ENCODE measurements at places on chromosomes 2 and 18. TPM values are rescaled to one million over a fixed set of nuclear protein-coding genes. Genes with fewer than 3 reads are reported as not detected.

GRCh38 chr2:191105082-191105481 is 45.7 kb downstream of the STAT4 start:
- no peak for DNase-seq

Gene SCN3A
- total RNA-seq, result not detected

DNA sequence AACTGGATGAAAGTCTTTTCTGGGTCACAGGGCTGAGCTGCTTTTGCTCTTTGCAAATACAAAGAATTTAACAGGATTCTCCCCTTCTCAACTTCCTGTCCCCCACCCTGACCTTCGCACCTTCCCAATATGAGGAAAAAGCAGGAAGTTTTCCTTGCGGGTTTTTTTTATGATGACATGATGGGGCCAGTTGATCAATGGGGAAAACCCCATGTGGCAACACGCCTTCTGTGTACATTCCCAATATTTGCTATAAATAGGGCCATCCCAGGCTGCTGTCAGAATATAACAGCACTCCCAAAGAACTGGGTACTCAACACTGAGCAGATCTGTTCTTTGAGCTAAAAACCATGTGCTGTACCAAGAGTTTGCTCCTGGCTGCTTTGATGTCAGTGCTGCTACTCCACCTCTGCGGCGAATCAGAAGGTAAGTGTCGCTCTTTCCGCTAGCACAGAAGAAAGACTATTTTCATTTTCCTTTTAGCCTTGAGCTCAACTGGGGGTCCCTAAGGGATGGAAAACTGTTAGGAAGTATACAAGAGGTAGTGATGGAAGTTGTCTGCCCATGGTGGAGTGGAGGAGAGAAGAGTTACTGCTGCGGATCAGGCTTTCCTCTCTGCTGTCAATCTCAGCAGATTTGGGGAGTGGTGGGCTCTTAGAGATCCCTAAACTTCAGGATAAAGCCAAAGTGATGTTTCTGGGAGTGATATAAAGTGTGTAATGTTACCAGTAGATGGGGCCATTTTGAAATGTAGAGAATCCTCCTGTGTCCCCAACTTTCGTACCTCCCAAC is at the start of gene CCL20:
Gene CCL20, plus strand, starts transcription at position 281 of the 792 bp plus-strand sequence. Its CDS starts 70 bp downstream, at position 351.
- DNase-seq, result no peak

- DNase-seq, result peak; percentile 90
These were observed 16.3 kb downstream of the FOSL2 start for GRCh38 chr2:28408764-28409599.

Gene POTEF
- not detected for total RNA-seq

Gene CREG2
- not detected for total RNA-seq

DNA sequence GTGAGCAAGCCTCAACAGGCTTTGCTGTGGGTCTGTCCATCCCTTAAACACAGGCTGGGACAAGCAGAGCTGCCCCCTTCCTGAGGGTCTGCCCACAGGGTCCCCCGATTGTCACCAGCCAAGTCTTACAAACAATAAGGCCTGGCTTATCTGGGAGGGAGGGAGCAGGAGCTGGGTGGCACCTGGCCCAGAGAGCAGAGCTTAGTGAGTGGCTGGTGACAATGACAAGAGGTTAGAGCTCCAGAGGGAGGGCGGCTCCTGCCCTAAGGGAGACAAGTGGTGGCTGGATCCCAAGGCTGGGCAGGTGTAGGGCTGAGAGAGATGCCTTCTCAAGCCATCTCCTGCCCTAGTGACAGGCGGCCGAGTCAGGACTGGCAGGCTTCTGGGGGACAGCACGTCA is 125.5 kb downstream of the KLHL29 start:
- no peak for DNase-seq

DNA sequence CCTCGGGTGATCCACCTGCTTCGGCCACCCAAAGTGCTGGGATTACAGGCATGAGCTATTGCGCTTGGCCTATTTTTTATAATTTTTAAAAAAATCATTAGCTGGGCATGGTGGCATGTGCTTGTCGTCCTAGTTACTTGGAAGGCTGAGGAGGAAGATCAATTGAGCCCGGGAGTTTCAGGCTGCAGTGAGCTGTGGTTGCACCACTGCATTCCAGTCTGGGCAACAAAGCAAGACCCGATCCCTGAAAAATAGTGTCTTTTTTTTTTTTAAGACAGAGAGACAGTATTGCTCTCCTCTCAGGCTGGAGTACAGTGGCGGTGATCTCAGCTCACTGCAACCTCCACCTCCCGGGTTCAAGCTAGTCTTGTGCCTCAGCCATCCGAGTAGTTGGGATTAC is 4.8 kb downstream of the SSB start:
- no peak for DNase-seq

Gene KIF5C
- total RNA-seq, result 4.4 TPM

GRCh38 chr2:56416500-56417176 is 232.8 kb downstream of the CCDC85A start:
- DNase-seq, result no peak

DNA sequence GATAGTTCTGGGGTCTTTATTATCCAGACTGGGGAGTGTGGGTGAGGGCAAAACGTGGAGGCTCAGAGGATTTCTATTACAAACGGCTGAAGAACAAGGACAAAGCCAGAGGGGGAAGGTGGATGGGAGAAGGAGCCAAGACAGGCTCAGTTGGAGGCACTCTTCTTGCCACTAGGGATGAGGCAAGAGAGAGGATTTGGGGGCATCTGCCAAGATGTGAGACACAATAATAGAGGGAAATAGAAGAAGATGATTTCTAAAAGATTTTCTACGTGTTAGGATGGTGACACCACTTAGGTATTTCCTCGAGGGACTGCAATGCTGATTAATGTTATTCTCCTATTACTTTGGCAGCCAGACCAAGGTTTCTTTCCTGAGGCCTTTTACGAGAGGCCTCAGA is 71.8 kb downstream of the APOB start:
- no peak for DNase-seq

DNA sequence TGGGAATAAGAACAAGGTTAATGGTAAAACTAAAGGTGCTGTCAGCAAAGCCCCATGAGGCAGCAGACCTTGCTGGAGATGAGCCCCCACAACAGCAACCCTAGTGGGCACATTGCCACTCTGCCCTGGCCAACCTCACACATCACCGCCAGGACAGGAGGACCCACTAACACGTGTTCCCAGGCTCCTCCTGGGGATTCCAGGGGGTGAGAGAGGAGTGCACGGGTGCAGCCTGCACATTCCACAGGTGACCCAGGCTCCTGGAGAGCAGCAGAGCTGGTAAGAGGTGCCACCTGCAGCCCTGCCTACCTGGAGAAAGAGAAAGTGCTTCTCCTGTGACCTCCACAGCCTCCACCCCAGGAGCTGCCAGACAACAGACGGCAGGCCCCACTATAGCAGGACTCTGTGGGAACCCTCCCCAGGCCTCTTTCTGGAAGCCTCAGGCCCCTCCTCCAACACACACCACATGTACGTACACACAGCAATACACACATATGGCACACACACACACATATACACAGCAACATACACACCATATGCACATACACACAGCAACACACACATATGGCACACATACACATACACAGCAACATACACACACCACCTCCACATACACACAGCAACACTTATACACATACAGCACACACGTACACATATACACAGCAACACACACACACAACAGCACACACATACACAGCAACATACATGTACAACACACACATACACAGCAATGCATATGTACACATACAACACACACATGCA is 187.1 kb downstream of the GLI2 start:
- DNase-seq, result no peak

DNA sequence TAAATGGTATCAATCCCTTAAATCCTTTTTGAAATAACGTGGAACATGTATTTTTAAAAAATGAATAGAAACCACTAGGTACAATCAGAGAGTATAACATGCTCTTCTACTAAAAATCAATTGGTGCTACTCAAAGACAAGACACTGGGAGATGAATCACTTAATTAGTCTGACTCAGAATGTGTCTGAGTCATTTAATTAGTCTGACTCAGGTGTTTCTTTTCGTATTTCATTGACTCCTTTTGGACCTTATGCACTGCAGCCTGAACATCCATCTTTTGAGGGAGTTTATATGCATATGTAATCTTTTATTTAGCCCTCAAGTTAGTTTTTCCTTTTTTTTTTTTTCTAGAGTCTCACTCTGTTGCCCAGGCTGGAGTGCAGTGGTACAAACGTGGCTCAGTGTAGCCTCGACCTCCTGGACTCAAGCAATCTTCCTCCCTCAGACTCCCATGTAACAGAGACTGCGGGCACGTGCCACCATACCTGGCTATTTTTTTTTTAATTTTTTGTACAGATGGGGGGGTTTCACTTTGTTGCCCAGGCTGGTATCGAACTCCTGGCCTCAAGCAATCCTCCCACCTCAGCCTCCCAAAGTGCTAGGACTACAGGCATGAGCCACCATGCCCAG is 26.5 kb downstream of the PPP4R3B start:
- no peak for DNase-seq

DNA sequence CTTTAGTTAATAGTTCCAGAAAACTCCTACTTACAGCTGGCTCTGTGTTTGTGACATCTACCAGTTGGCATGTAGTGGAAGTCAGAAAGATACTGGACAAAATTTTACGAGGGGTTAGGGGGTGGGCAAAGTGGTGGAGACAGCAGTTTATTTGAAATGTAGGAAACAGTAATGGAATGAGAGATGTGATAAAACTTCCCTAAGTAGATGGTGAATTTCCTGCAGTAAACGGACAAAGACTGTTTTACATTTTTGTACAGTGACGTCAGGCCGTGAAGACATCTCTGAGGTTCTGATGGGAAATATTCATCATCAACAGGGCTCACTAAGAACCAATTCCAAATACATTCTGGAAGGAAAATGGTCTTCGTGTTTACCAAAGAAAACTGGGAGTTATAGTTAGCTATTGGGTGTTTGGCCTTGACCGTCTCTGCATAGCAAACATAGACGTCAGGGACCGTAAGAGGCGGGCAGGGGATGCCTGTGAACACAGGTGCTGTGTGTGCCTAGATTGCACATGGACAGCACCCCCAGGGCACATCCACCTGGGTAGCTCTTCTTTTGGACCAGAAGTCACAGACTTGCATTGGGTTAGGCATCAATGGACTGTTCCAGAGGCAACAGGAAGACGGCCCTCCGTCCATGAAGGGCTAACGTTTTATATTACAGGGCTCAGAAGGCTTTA is 131.5 kb downstream of the ZNF516 start:
- no peak for DNase-seq

Gene SULT1C2
- total RNA-seq, result not detected

DNA sequence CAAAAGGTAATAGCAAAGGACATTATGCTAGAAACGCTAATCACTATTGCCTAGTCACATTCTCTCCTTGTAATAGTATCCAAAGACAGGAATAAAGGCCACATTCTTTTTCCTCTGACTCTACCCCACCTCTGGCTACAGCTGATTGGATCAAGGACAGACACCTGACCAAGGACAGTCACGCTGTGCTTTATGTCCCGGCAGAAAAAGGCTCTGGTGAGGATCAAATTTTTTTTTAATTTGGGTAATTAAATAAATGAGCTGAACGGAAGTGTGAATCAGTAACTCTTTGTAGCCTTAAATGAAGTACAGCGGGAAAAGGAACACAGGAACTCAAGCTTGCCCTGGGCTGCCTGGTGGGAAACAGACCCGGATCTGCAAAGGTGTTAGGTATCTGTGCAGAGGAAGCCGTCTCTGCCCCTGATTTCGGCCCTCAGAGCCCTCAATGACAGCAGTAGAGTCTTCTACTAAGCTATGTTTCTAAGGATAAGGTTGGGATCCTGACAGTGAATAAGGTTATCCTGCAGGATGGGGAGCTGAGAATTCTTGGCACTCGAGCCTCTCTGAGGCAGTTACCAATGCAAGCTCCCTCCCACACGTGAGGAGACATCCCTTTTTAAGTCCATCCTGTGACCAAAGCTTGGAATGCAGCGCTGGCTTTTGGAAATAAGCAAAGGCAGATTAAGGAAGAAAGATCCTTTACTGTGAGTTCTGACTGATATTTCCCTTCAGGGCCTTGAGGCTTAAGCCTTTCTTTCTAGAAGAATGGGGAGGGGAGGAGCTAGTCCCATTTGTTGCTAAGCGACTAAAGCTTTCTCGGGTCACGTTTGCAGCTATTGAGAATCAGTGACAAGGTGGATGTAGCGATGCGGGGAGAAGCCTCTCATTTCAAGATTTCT is 37.8 kb upstream of the IKZF2 start:
- DNase-seq, result no peak

DNA sequence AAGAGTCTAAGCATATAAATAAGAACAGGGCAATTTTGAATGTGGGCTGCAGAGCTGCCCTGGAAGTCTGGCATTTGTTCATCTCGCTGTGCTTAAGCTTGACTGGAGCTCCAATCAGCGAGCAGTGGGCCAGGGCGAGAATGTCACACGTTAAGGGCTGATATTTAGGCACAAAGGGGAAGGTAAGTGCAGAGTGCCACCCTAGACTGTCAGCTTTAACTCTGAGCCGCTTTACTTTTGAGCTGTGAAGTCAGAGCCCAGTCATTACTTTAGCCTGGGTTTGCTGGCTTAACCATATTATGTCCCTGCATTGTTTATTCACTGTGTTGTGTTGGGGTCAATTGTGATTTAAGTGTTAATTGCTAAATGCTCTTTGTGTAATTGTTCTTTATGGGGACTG is 236.1 kb upstream of the SIX3 start:
- DNase-seq, result no peak

Gene CASP10
- total RNA-seq, result 40.7 TPM

Gene LRATD1
- not detected for total RNA-seq

Gene RNF181
- total RNA-seq, result 104 TPM

GRCh38 chr18:56501896-56502295 is 136.5 kb downstream of the TXNL1 start:
- no peak for DNase-seq

Gene NEB
- 0.31 TPM for total RNA-seq

Gene DTNA
- total RNA-seq, result not detected

DNA sequence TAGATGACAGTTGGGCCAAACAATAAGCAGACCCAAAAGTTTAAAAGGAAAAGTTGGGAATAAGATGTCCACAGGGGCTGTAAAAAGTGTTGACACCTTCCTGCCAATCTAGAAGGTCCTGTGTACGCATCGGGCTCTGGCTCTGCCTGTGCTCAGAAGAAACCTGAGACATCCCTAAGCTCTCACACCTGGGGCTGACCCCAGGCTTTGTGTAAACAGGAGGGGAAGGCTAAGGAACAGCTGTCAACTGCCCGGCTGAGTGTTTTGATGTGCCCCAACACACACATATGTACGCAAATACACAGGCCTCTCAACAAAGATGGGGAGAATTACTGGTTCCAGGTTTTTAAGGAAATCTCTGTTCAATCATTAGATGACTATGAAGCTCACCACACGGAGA is 59.5 kb downstream of the TMEM131 start:
- DNase-seq, result no peak

- no peak for DNase-seq
These were observed 970.6 kb upstream of the ACVR2A start for GRCh38 chr2:146874260-146874658.

Gene MEIS1
- total RNA-seq, result not detected

Gene B3GNT7
- 0.26 TPM for total RNA-seq

GRCh38 chr2:166163775-166164174 is 36.0 kb upstream of the SCN1A start:
- no peak for DNase-seq

- DNase-seq, result no peak
These were observed 3.1 kb downstream of the NFE2L2 start for GRCh38 chr2:177261116-177262060.

- DNase-seq, result no peak
These were observed 18.7 kb downstream of the EDAR start for GRCh38 chr2:108970369-108970768.

GRCh38 chr2:99279969-99280695 is 20.9 kb downstream of the LYG1 start:
- no peak for DNase-seq

- no peak for DNase-seq
These were observed 24.7 kb upstream of the COLEC12 start for GRCh38 chr18:525036-525797.

- DNase-seq, result no peak
These were observed 95.4 kb downstream of the GLI2 start for GRCh38 chr2:120831086-120831485.

Gene RESP18
- not detected for total RNA-seq

Gene HMSD
- 0.26 TPM for total RNA-seq

Gene DCTN1
- 112 TPM for total RNA-seq

Measured in activated CD8-positive, alpha-beta T cell treated with anti-CD3 and anti-CD28 coated beads, Interleukin-2, amount 10 ng/mL, durations not matched to agents 7 days and 5 days (primary cell).